Activated naive CD4-positive, alpha-beta T cell treated with Interleukin-2 at 50 U/mL for 16 hours (primary cell): ENCODE measurements at places on chromosomes 11 and 22.

DNA sequence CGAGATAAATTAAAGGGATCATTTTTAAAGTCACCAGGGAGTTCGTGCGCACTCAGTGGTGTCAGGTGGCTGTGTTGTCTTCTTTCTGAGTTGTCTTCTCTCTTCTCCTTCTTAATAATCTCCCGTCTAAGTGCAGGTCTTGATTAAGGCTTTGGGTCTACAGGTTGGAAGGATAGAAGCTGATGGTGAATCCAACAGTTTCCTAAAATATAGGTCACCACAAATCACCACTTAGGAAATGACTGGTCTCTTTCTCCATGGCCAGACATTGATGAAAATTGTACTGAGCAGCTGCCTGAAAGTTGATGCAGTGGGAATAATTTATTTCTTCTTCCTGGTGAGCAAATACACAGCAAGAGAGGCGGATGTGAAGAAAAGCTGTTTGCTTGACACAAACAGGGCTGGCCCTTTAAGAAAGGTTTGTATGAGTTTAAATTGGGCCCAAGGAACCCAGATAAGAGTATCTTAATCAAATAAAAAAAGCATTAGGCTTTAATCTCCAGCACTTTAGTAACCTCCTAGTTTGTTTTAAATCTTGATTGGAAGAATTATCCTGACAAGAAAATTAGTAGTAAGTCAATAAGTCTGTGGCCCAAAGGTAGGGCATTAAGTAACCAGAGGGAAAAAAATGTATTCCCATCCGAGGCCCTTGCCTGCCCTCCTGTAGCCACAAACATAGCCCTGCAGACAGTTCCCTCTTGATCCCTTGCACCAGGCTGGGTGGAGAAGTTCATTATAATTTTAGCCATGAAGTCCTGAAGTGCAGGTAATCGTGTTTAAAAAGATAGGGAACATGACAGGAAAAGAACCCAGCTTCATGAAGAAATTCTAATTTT, 245.8 kb downstream of the KIRREL3 start:
- DNase-seq, result no peak

DNA sequence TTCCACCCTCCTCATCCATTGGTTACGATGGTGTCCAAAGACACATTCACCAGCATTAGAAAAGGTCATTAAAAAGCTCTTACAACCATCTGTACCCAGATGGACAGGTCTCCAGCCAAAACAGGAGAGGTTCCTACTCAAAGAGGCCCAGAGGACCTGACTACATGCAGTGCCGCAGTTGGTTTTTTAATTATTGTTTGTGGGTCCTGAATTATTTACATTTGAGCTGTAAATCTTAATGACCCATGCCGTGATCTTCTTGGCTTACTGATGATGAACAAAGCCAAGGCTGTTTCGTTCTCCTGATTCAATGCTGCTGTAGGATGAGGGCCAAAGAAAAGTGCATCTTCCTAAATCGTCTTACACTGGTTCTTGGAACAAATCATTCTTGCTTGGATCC, 83.7 kb downstream of the CADM1 start:
- DNase-seq, result no peak

DNA sequence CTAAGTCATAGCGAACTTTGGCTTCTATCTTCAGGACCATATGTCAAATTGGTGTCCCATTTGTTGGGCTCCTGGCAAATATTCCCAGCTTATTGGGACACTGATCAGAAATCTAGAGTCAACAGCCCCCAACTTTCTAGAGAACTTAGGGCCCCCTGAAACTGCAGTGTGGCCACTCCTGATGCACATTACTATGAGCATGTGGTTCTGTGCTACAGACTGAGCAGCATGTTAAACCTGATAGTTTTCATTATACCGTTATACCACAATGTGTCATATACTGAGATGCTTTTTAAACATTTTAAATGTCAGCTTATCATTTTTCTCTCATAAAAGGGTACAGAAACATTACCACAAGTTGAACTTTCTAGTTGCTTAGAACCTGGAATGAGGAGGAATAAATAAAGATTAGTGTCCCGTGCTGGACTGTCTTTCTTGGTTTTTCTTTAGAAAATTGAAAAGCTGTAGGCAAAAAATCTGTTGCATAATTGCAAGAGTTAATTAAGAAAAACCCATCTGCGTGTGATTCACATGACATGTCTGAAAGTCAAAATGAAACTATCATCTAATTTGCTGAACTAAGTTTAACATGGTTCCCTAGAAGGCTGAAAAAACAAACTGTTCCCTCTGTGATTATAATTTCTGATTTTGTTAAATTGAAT, 16.4 kb upstream of the CTSC start:
- DNase-seq, result no peak

- no peak for DNase-seq
Measured at GRCh38 chr11:47837929-47838328, 10.2 kb downstream of the NUP160 start.

DNA sequence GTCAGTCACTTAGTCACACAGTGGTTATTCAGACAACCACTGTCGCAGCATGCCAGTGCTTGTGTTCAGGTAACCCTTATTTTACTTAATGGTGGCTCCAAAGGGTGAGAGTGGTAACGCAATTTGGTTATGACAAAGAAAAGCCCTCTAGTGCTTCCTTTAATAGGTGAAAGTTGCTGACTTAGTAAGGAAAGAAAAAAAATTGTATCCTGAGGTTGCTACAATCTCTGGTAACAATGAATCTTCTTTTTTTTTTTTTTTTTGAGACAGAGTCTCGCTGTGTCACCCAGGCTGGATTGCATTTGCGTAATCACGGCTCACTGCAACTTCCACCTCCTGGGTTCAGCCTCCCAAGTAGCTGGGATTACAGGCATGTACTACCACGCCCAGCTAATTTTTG, 64.5 kb downstream of the C11orf91 start:
- no peak for DNase-seq

- DNase-seq, result no peak
Measured at GRCh38 chr11:114379394-114380069, 20.8 kb downstream of the C11orf71 start.

- DNase-seq, result no peak
Measured at GRCh38 chr11:46306296-46306853, 28.9 kb downstream of the CREB3L1 start.

DNA sequence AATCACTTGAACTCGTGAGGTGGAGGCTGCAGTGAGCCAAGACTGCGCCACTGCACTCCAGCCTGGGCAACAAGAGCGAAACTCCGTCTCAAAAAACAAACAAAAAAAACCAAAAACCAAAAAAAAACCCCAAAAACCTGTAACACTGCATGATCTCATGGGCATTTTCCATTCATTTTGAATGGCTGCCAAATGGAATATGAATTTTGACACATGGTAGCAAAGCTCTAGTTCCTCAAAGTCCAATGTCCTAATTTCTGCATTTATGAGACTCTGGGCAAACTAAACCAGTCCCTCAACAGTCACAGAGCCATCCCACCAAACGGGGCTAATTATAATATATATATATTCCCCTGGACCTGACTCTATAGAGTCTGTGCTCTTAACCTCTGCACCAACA, 61.8 kb downstream of the SGSM3 start:
- no peak for DNase-seq

DNA sequence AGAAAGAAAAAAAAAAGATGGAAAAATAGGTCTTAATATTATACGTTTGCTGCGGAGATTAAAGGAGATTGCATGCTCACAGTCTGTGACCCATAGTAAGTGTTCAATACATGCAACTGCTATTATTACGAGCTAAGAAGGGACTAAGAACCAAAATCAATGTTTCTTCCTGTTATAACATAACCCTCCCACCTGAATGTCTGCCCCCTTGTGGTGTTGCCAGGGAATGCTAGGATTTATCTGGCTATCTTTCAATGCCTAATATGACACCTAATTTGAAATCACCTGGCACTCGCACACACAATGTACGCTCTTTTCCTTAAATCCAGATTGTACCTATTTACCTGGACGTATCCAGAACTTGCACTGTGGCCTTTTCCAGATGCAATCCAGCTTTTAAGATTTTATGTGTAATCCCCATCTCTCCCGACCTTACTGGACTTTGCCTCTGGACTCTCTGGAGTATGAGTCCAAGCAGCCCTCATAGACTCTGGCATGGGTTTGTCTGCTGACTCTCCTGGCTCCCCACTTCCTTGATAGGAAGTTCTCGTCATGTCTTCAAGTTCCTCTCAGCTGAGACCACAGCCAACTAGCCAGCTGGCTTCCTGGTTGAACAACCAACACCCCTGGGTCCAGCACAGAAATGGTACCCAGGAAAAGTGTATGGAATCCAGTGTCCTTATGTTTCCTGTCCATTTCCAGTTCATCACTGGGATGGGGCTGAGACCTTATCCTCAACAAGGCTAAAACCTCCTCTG, 151.5 kb downstream of the CCDC34 start:
- DNase-seq, result no peak

DNA sequence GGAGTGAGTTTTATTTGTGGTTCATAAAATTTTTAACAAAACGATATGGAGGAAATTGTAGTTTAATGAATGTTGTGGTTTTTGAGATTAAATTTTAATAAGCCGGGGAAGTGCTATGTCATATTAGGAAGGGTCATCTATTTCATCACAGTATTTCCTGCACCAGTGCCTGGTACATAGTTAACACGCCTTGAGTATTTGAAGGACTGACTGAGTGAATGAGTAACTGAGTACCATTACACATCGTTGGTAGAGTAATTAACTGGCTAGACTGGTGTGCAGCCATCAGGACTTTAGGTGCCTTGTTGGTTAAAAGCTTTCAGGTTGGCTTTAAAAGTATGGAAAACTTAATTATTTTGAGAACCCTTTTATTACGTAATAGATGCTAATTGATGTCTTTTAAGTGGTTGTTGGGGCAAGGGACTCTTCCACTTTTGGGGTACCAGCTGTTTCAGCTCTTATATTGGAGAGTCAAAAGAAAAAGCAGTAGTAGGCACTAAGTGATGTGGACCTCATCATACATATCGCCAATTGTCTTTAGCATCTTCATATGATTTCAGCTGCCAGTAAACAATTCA, 101.8 kb downstream of the DDX10 start:
- no peak for DNase-seq

GRCh38 chr11:8686325-8686724, 3.7 kb downstream of the RPL27A start:
- DNase-seq, result no peak

GRCh38 chr22:49188091-49188490, 639.6 kb downstream of the BRD1 start:
- no peak for DNase-seq

DNA sequence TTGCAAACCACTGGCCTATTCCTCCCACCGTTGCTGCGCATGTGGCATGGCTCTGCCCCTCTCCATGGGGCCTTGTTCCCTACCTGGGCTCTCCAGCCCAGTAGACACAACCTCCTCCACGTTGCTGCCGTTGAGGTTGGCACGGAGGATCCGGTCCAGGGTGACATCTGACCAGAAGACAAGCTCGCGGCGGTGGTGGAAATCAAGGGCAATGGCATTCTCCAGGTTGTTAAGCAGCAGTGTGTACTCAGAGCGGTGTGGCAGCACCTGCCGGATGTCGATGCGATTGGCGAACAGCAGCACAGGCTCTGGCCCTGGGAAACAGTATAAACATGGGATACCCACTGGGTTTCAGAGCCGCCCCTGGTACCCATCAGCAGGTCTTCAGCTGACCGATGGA, 23.8 kb downstream of the LRP4 start:
- no peak for DNase-seq
